Activated CD4-positive, CD25-positive, alpha-beta regulatory T cell treated with anti-CD3 and anti-CD28 coated beads, Interleukin-2, amount 50 U/mL, for 16 hours (primary cell): ENCODE measurements at places on chromosomes 16 and 17.

GRCh38 chr17:57945996-57946797 is 9.0 kb downstream of the CUEDC1 start:
- no peak for DNase-seq

DNA sequence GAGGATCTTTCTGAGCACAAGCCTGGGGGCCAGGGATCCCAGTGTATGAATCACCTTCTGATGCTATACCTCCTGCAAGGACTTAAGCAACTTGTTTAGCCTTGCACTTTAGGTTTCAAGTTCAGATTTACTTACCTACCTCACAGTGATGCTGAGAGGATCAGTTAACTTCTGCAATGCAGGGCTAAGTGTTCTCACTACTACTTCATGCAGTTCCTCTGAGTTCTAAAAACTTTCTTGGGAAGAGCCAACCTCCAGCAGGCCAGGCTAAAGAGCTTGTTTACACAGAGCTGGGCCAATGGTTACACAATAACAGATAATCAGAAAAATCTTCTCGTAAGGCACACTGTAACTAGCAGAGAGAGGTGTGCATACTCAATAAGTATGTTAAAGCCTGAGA is 13.0 kb downstream of the VEZF1 start:
- DNase-seq: no peak

GRCh38 chr17:15469260-15469659 is 1.8 kb upstream of the CDRT4 start:
- DNase-seq: no peak

GRCh38 chr17:68204736-68205135 is 43.1 kb upstream of the AMZ2 start:
- no peak for DNase-seq
